ENCODE measurements at places on chromosomes 6 and 20. TPM values are rescaled to one million over a fixed set of nuclear protein-coding genes. Genes with fewer than 3 reads are reported as not detected.
A peak's percentile ranks its signal among the peaks of the same experiment; 100 is the strongest.

GRCh38 chr6:157020881-157021343, 243.7 kb downstream of the ARID1B start:
- DNase-seq: no peak

DNA sequence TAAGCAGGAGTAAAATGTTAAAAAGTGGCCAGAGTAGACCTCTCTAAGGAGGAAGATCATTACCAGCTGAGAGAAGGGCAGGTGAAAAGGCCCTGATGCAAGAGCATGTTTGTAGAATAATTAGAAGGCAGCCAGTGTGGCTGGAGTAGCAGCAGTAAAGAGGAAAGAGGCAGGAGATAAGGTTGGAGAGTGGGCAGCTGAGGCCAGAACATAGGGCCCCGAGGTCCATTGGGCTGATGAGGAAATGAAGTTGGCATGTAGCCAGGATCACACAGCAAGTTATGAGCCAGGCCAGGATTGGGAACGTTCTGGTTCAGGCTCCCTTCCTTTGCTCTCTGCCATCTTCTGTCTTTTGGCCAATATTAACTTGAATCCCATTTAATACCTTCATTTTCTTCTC, 51.6 kb downstream of the RALY start:
- peak; percentile 55 for DNase-seq

DNA sequence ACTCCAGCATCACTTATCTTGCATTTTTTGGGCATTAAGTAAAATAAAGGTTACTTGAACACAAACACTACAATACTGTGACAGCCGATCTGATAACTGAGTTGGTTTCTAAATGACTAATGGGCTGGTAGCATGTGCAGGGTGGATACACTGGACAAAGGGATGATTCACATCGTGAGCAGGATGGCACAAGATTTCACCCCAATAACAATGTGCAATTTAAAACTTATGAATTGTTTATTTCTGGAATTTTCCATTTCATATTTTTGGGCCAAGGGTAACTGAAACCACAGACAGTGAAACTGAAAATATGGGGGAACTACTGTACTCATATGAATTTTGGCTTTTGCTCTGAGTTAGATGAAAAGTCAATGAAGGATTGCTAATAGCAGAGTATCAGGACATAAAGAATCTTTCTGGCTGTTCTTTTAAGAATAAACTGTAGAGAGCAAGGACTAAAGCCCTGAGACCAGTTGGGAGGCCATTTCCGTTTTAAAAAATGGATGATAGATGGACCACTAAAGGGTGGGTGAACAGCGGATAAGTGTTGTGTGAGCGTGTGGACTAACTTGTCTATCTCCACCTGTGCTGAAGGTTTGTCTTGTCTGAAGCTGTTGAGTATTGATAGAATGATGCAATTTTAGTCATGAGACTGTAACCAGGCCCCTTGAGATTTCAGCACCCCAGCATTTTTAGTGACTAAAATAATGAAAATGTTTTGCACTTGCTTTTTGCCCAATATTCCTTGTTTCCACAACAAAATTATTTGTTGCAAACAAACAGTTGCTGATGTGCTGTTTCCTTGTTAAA, 8.2 kb downstream of the SPINT3 start:
- DNase-seq: no peak

DNA sequence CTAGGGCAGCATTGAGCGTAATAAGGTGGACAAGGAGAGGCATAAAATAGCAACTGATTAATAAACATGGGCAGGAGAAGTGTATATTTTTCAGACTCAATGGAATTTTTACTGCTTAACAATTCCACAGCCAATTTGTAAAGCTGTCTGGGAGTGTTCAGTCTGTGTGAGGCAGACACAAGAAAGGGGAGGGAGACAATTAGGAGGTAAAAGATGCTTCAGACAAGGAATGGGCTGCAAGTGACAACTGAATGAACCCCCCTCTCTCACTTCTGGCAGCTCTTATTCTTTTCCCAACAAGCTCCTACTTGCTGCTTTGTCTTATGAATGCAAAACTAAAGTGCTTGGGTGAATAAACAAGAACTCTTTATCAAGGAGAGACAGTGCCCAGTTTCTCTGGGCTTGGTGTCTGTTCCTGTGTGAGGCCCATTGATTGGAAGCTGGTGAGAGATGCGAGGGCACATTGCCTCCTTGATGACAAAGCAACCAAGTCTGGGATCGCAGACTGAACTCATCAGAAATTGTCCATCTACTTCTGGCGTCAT, 575.3 kb downstream of the RNF144B start:
- DNase-seq: no peak

GRCh38 chr6:110853754-110854477, 20.7 kb upstream of the AMD1 start:
- peak; percentile 32 for DNase-seq

DNA sequence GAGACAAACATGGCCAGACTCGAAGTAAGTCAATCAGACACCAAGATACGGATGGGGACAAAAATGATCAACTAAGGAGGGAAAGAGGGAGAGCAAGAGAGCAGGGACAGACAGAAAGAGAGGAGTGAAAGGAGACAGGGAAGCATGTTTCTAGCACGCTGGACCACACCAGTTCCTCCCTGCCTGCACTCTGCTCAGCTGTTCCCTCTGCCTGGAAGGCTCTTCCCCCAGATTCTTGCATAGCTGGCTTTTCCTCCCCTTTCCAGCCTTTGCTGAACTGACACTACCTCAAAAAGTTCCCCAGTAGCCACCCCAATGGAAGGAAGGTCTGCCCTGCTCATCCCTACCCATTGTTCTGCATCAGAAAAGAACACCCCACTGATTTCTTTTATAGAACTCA, 185.9 kb downstream of the MAFB start:
- DNase-seq: no peak

GRCh38 chr6:49499126-49499525, 597 bp upstream of the GLYATL3 start:
- DNase-seq: no peak

DNA sequence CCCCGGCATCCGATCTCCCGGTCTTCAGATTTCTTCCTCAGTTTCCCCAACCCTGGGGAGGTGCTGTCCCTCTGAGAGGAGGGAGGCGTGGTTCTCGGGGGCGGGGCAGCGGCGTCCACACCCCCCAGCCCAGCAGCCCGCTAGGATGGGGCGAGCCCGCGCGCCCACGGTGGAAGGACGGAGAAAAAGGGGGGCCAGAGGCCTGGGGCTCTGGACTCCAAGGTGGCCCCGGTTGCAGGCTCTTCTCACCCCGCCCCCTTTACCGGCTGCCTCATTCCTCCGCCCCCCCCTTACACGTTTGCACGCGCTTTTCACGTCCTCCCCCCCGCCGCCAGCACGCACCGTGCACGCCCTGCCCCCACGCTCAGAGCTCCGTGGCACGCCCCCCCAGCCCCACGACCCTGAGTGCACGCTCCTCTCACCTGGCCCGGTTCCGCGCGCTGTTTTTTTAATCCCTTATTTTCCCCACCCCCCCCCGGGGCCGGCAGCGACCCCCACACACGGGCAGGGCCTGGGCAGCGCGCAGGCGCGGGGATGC, 402 bp downstream of the ZBTB12 start:
- peak; percentile 73 for DNase-seq

- DNase-seq: no peak
Measured at GRCh38 chr6:85460921-85461797, 11.3 kb downstream of the NT5E start.

DNA sequence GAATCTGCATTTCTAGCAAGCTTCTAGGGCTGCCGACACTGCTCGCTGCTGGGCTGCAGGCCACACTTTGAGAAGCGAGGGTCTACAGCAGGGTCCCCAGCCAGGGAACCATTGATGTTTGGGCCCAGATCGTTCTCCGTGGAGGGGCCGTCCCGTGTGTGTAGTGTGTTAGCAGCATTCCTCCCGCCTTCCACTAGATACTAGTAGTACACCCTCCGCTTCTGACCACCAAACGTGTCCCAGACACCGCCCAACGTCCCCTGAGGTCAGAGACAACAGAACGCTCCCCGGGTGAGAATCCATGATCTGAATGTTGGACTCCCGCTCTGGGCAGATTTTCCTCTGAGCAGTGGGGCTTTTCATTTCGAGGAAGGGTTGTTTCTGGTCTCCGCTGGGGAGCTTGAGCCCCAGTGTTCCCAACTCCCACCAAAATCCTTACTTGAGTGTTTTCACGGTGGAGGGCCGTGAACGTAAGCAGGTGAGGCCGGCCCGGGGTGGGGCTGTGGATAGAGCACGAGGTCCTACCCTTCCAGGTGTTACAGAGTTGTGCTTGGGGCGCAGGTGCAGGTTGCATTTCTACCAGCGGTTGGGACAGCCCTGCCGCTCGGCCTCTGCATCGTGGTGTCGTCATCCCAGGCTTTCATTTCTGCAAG, 124.6 kb downstream of the SYCP2 start:
- DNase-seq: peak; percentile 31

GRCh38 chr20:55057779-55058415, 582.5 kb downstream of the DOK5 start:
- no peak for DNase-seq

DNA sequence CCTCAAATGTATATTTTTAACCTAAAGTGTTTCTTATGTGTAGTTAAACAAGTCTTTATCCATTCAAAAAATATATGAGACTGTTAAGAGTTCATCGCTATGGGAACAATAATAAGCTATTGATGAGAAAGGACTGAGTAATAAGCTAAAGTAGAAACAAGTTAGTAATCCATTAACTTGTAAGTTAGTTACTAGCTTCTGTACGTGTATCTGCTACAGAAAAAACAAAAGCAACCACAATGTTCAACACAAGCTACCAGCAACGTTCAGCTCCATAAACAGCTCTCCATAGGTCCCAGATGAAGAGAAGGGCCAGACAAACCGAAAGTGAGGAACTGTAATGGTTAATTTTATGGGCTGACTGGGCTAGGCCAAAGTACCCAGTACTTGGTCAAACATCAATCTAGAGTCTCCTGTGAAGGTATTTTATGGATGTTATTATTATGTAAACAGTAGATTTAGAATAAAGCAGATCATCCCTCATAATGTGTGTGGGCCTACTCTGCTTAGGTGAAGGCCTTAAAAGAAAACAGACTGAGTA, 33.8 kb upstream of the FAM135A start:
- DNase-seq: no peak

DNA sequence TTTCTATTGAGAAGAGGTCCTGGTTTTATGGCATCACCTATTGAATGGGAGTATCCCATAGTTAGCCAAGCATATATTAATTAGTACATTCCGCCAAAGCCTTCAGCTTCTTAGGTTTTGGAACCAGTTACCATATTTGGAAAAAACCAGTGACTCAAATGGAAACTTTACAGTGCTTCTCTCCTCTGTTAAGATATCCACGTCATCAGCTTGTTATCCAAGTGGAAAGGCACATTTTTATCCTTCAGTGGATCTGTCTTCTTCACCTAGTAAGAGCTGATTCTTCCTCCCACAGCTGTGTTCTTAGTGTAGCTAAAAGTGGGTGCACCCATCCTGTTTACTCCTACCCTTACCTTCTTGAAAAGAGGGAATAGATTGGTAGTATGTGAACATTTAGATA, 34.5 kb downstream of the TPD52L1 start:
- no peak for DNase-seq

GRCh38 chr6:34412016-34412415, 13.9 kb downstream of the RPS10 start:
- DNase-seq: no peak

DNA sequence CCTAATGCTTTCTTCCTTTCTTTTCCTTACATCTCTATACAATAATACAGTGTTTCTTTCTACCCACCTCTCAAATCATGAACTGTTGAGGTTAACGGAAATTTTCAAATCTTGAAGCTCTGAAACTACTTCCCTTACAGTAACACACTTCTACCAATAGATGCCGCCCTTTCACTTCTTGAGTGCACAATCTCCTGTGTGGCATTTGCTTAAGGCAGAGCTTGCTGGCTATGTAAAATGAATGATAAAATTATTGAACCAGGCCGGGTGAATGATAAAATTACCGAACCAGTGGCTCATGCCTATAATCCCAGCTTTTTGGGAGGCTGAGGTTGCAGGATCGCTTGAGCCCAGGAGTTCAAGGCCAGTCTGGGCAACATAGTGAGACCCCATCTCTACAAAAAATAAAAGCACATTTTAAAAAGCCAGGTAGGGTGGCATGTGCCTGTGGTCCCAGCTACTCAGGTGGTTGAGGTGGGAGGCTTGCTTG, 56.8 kb downstream of the KCNS1 start:
- no peak for DNase-seq

- DNase-seq: no peak
Measured at GRCh38 chr6:130158056-130158455, 64.7 kb downstream of the SAMD3 start.

DNA sequence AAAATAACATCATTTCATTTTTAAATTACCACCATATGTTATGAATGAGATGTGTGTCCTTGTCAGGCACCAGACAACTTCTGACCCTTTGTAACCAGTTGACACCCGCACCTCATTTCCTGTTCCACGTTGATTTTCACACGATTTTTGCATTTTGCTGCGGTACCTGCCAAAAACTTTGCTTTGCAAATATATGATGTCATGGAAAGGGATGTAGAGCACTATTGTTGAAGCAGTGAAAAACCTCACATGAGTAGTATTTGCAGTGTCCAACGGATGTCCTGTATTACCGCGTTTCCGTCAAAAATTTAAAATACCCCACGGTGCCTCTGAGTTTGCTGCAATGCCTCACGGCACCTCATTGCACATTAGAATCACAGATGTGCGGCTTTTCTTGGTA, 115.6 kb downstream of the MTHFD1L start:
- no peak for DNase-seq

DNA sequence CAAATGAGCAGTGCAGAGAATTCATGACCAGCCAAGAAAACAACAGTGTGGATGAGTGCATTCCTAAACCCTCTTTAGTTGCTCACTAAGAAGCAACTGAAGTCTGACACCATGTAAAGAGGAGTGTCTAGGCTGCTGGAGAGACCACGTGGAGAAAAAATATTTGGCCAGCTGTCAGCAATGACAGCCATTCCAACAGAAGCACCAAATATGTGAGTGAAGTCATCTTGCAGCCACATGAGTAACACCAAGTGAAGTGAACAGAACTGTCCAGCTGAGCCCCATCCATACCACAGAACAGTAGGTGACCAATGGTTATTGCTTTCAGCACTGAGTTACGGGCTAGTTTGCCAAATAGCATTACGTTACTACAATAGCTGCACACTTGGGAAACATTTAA, 89.4 kb downstream of the TBXT start:
- DNase-seq: no peak

GRCh38 chr6:88459189-88459588, 293.0 kb upstream of the CNR1 start:
- no peak for DNase-seq

The ABHD16B gene
- total RNA-seq: not detected

The SEC23B gene
- 30.2 TPM for total RNA-seq

The PRRT1 gene
- total RNA-seq: 0.38 TPM

The RBCK1 gene
- 73.9 TPM for total RNA-seq

The FRMD1 gene
- total RNA-seq: 0.10 TPM

The TSBP1 gene
- total RNA-seq: not detected

The OSTM1 gene
- 18.9 TPM for total RNA-seq

The TAF4 gene
- total RNA-seq: 11.3 TPM

The POM121L2 gene
- not detected for total RNA-seq

The CTAGE9 gene
- total RNA-seq: not detected

The TCP11 gene
- total RNA-seq: not detected

The CNPY3 gene
- total RNA-seq: 50.3 TPM
